ENCODE measurements at places on chromosomes 5 and 9.

GRCh38 chr5:29935371-29935770, 1258.1 kb upstream of the CDH6 start:
- no peaks in the 10 kb centered on the region for H3K4me1 ChIP-seq
- no peaks in the 10 kb centered on the region for H3K36me3 ChIP-seq
- H3K27ac ChIP-seq = no peak overlapping the region
- H3K4me3 ChIP-seq = no peak overlapping the region
- H3K27me3 ChIP-seq = no peaks in the 10 kb centered on the region
- no peak for DNase-seq

- no peak overlapping the region for H3K27ac ChIP-seq
- no peak for DNase-seq
- no peak overlapping the region for H3K4me3 ChIP-seq
- no peaks in the 10 kb centered on the region for H3K36me3 ChIP-seq
Measured at GRCh38 chr5:122608222-122608621, 166.7 kb upstream of the SNX2 start.

DNA sequence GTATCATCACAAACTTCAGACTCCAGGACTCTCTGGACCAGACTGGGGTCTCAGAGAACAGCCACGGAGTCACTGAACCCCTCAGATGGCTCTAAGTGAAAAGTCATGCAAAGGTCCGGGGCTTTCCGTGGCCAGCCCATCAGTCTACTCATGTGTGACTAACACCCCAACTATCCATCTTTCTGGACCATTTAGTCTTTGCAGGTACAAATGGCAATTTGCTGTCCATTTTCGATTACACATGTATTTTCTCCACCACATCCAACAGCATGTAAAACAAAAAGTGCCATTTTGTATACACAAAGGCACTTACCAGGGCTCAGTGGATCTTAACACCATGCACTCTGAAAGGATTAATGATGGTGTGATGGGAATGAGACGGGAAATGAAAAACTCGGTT, 387.7 kb downstream of the BNC2 start:
- H3K36me3 ChIP-seq = no peaks in the 10 kb centered on the region
- no peak overlapping the region for H3K27ac ChIP-seq
- no peaks in the 10 kb centered on the region for H3K27me3 ChIP-seq
- no peak overlapping the region for H3K4me3 ChIP-seq
- DNase-seq = no peak

DNA sequence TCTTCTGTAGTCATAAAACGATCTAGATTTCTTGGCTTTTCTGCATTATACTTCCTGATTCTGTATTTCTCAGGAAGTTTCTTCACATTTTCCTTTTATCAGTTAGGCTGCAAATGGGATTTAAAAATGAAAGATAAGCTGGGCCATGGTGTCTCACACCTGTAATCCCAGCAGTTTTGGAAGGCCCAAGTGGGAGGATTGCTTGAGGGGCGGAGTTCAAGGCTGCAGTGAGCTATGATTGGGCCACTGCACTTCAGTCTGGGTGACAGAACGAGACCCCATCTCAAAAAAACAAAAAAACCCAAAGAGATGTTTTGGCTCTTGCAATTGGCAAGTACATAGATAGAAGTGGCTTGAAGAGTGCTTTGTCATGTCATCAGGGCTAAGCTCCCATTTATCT, 26.2 kb upstream of the APC start:
- H3K4me3 ChIP-seq = no peak overlapping the region
- no peak overlapping the region for H3K27ac ChIP-seq
- H3K27me3 ChIP-seq = no peaks in the 10 kb centered on the region
- H3K36me3 ChIP-seq = no peaks in the 10 kb centered on the region

- no peak for DNase-seq
- H3K4me3 ChIP-seq = no peak overlapping the region
- no peaks in the 10 kb centered on the region for H3K4me1 ChIP-seq
- no peaks in the 10 kb centered on the region for H3K27me3 ChIP-seq
Measured at GRCh38 chr5:19496056-19496455, 491.9 kb downstream of the CDH18 start.

DNA sequence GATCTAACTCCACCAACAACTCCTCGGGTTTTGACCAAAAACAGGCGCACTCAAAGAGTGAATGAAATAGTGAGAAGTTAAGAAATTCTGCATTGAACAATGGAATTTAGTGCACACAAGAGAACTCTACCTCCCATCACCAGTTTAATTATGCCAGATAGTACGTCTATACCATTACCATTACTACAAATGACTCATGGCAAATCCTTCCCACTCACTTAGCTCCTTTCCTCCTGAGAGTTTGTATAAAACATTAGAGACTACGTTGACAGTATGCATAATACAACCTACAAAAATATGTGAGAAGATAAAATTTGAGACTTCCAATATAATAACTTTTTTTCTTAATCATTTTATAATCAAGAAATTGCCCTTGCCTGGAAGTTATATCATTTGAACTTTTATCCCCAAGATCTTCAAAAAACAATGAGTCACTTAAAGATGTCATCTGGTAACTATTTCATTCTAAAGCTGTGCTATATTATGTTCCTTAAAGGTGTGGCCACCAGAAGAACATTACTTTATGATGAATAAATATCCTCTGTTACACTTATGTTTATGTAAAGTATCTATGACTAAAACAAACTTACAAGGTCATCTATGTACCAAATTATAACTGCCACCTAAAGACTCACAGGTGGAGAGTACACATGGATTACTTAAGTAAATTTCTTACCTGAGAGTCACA, 297.9 kb upstream of the PTGER4 start:
- no peaks in the 10 kb centered on the region for H3K36me3 ChIP-seq
- H3K4me3 ChIP-seq = no peak overlapping the region
- H3K27me3 ChIP-seq = no peaks in the 10 kb centered on the region
- DNase-seq = no peak
- H3K27ac ChIP-seq = no peak overlapping the region

GRCh38 chr5:180069589-180070247, 1.8 kb downstream of the RNF130 start:
- H3K4me1 ChIP-seq = peaks cover 18% of the 10 kb centered on the region
- no peaks in the 10 kb centered on the region for H3K36me3 ChIP-seq
- DNase-seq = no peak
- peak overlapping the region; percentile 72 for H3K27ac ChIP-seq
- peak overlapping the region; percentile 93 for H3K4me3 ChIP-seq

- no peak overlapping the region for H3K27ac ChIP-seq
- no peak overlapping the region for H3K4me3 ChIP-seq
- no peak for DNase-seq
- H3K36me3 ChIP-seq = no peaks in the 10 kb centered on the region
- H3K27me3 ChIP-seq = no peaks in the 10 kb centered on the region
Measured at GRCh38 chr9:98383758-98384157, 128.3 kb upstream of the TBC1D2 start.

DNA sequence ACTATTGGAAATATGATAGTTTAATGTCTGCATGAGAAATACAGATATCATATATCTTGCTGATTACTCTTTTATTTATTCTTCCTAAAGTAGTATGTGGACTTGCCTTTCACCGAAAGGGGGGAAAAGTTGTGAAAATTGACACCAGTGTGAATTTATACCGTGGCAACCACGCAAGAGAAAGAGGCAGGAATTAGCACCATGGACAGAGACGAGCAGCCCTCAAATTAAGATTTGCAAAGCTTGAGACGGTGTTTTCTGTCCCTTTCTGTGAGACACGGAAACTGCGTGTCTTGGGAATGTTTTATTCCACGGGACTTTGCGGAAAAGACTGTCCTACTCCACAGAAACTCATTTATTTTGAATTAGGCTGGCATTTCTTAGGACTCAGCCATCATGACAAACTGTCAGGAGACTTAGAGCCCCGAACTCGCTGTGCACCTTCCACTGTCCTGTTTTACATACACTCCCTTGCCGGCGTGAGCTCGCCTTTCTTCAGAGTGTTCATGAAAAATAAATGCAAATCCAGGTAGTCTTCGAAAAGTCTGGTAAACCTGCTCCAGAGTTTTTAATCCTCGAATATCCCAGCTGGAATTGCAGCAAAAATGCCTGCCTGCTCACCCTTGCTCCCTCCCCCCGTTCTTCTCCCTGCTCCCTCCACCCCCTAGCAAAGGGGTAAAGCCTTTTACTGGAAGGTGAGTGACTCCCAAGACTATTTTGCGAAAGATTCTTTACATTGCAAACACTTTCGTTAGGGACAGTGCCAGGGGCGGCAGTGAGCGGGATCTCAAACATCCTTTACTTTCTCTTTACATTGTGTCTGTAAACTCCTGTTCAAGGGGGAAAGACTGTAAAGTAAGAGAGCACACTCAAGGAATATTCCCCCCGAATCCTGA, 3.8 kb upstream of the ELAVL2 start:
- peaks cover 6% of the 10 kb centered on the region for H3K4me1 ChIP-seq
- H3K27me3 ChIP-seq = peaks cover 12% of the 10 kb centered on the region
- no peak for DNase-seq
- H3K27ac ChIP-seq = no peak overlapping the region
- H3K4me3 ChIP-seq = no peak overlapping the region

- no peaks in the 10 kb centered on the region for H3K27me3 ChIP-seq
- no peak overlapping the region for H3K27ac ChIP-seq
- no peak for DNase-seq
- no peaks in the 10 kb centered on the region for H3K4me1 ChIP-seq
- no peak overlapping the region for H3K4me3 ChIP-seq
- H3K36me3 ChIP-seq = no peaks in the 10 kb centered on the region
Measured at GRCh38 chr9:76194896-76195295, 199.3 kb downstream of the RFK start.

- no peak for DNase-seq
- H3K36me3 ChIP-seq = peaks cover 2% of the 10 kb centered on the region
- no peaks in the 10 kb centered on the region for H3K27me3 ChIP-seq
- peaks cover 21% of the 10 kb centered on the region for H3K4me1 ChIP-seq
- no peak overlapping the region for H3K27ac ChIP-seq
- no peak overlapping the region for H3K4me3 ChIP-seq
Measured at GRCh38 chr9:113522419-113522818, 58.9 kb downstream of the RGS3 start.

- H3K27ac ChIP-seq = no peak overlapping the region
- no peak for DNase-seq
- no peak overlapping the region for H3K4me3 ChIP-seq
- no peaks in the 10 kb centered on the region for H3K27me3 ChIP-seq
- no peaks in the 10 kb centered on the region for H3K4me1 ChIP-seq
- peaks cover 5% of the 10 kb centered on the region for H3K36me3 ChIP-seq
Measured at GRCh38 chr5:150740992-150741391, 17.8 kb downstream of the DCTN4 start.

- DNase-seq = no peak
- no peaks in the 10 kb centered on the region for H3K27me3 ChIP-seq
- H3K36me3 ChIP-seq = no peaks in the 10 kb centered on the region
- H3K4me1 ChIP-seq = peaks cover 58% of the 10 kb centered on the region
Measured at GRCh38 chr5:149154650-149155049, 13.4 kb downstream of the ABLIM3 start.

- no peak for DNase-seq
- H3K4me3 ChIP-seq = no peak overlapping the region
- H3K27ac ChIP-seq = no peak overlapping the region
Measured at GRCh38 chr5:87383216-87383615, 29.5 kb downstream of the CCNH start.

DNA sequence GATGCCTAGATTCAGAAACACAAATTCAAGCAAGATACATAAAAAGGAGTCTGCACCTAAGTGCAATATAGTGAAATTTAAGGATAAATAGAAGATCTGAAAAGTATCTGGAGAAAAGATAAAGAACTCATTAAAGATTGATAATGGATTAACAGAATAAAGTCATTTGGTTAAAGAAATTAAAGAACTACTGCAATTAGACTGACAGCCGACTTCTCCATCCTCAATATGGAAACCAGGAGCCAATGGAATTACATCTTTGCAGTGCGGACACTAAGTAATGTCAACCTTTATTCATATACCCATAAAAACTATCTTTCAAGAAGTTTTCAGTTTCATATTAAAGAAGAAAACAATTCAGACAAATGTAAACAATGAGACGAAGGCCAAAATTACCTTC, 81.0 kb downstream of the MRPL36 start:
- H3K4me3 ChIP-seq = no peak overlapping the region
- H3K27ac ChIP-seq = no peak overlapping the region
- no peaks in the 10 kb centered on the region for H3K4me1 ChIP-seq
- peaks cover 4% of the 10 kb centered on the region for H3K27me3 ChIP-seq
- no peaks in the 10 kb centered on the region for H3K36me3 ChIP-seq

DNA sequence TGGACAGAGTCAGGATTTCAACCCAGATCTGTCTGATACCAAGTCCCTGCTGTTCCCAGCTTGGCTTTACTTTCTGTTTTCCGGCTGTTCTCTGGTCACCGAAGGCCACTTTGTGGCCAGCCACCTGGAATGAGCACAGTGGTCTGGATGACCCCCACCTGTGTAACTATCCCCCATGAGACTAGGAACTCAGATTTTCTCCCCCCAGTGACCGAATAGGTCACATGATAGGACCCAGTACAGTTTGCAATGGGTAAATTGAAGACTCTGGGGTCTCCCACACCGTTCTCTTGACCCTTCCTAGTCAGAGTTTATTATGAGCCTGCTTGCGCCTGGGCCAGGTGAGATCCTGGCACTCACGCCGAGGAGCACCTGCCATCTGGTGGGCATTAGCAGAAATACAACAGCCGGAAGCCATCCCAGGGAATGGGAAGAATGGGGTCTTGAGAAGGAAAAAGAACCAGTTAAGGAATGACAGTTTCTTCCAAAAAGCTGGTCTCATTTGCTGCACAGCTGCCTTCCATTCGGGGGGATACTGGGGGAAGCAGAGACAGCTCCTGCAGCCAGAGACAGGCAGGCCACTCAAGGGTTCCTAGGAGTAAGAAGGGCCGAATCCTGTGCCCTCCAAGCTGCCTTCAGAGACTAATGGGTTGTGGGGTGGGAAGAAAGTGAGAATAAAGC, 7.1 kb downstream of the PHYHD1 start:
- H3K4me3 ChIP-seq = no peak overlapping the region
- H3K27me3 ChIP-seq = no peaks in the 10 kb centered on the region
- H3K36me3 ChIP-seq = no peaks in the 10 kb centered on the region
- H3K27ac ChIP-seq = peak overlapping the region; percentile 78
- peak; percentile 62 for DNase-seq

DNA sequence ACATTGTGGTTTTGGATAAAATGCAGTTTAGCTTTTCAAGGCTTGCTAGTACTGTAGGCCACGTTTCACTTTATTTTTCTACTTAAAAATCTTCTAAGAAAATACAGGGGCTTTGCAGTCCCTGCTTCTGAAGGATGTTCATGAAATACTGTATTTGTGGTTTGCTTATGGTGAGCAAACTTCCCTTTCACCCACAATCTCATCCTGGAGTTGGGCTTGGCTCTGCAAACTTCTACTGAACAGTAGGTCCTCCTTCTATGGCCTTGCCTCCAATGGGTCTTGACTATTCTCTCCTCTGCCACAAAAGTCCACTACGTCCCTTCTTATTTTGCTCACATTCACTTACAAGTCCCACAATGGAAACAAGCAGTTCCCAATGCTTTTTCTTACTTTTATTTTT, 502.7 kb upstream of the KLF4 start:
- H3K4me3 ChIP-seq = no peak overlapping the region
- no peak overlapping the region for H3K27ac ChIP-seq
- H3K36me3 ChIP-seq = no peaks in the 10 kb centered on the region
- no peak for DNase-seq
- no peaks in the 10 kb centered on the region for H3K27me3 ChIP-seq
